ENCODE measurements at places on chromosomes 4 and X.

GRCh38 chrX:132955690-132956089, 2.7 kb downstream of the HS6ST2 start:
- no peak for DNase-seq

DNA sequence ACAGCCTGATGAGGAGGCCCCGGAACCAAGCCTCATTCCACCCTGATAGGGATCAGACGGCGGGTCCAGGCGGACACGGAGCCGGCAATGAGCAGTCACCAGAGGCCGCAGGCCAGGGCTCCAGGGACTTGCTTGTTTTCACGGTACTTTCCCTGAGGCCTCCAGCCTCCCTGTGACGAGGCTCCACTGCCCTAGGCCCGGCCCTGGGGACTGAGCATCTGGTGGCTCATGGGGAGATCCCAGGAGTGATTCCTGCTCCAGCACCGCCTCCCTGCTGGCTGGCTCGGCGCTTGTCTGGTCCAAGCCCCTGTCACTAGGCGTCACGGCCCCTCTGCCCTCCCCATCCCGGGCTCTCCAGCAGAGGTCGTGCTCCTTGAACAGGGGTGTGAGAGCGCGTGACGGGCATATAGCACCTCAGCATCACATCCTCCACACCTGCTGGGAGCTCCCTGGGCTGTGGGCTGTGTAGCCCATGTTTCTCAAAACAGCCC, 14.1 kb downstream of the HTRA3 start:
- no peak for DNase-seq

- no peak for DNase-seq
Measured at GRCh38 chr4:1960170-1960825, 48.5 kb downstream of the NELFA start.

DNA sequence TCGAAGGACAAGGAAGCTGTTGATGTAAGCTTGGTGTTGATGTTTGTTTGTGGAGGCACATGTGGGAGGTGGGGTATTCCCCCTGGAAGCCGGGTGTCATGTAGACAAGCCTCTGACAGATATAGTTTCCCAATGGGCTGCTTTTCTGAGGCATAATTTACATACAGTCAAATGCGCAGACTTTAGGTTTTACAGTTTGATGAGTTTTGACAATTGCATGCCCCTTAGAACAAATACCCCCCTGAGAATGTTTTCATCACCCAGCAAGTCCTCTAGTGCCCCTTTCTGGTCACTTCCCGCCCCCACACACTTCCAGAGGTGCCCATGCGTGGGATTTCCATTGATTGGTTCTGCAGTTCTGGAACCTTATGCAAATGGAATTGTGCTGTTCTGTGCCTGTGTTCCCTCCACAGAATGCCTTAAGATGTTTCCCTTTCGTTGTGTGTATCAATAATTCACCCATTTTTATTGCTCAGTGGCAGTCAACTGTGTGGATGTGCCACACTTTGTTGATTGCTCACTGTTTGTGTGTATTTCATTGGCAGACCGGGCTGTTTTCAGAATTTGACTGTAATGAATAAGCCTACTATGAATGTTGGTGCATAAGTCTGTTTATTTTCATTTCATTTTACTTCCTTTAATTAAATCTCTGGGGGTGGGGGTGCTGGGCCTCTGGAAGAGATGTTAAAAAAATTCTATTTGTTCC, 8.5 kb downstream of the EVC start:
- no peak for DNase-seq

DNA sequence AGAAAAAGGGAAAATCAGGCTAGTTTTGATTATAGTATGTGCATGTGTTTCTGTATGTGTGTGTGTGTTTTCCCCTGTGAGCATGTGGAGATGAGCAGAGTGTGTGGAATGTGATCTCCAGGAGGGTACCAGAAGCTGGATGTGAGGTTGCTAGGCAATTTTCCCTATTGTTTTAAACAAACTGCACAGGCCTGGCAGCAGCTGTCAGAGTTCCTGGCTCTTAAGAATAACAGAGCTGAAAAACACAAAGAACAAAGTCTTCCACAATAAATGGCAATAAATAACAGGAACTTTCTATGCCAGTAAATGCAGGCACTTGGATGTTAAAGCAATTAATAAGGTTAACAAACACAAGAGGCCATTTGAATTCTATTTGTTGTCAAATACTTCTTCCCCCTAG, 344.6 kb upstream of the CTSO start:
- DNase-seq, result no peak

DNA sequence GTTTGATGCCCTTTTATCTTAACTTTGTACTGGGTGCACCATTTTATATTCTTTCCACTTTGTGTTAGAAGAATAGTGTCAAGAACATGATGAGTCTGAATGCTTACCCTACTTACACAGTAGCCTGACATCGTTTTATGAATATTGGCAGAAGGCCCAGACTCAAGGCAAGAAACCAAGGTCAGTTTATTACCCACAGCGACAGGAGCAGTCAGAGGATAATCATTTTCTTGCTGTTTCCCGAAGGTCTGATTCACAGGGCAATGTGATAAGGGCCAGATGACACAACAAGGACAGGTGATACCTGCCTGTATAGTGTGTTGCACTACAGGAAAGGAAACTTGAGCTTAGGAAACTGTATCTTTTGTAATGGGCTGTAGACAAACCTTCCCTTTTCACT, 417.4 kb downstream of the SPOCK3 start:
- DNase-seq, result no peak

- DNase-seq, result no peak
Measured at GRCh38 chr4:89000382-89000781, 56.6 kb downstream of the FAM13A start.

DNA sequence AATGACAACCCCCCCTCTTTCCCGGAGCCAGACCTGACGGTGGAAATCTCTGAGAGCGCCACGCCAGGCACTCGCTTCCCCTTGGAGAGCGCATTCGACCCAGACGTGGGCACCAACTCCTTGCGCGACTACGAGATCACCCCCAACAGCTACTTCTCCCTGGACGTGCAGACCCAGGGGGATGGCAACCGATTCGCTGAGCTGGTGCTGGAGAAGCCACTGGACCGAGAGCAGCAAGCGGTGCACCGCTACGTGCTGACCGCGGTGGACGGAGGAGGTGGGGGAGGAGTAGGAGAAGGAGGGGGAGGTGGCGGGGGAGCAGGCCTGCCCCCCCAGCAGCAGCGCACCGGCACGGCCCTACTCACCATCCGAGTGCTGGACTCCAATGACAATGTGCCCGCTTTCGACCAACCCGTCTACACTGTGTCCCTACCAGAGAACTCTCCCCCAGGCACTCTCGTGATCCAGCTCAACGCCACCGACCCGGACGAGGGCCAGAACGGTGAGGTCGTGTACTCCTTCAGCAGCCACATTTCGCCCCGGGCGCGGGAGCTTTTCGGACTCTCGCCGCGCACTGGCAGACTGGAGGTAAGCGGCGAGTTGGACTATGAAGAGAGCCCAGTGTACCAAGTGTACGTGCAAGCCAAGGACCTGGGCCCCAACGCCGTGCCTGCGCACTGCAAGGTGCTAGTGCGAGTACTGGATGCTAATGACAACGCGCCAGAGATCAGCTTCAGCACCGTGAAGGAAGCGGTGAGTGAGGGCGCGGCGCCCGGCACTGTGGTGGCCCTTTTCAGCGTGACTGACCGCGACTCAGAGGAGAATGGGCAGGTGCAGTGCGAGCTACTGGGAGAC, 1.6 kb downstream of the PCDH10 start:
- DNase-seq, result no peak

DNA sequence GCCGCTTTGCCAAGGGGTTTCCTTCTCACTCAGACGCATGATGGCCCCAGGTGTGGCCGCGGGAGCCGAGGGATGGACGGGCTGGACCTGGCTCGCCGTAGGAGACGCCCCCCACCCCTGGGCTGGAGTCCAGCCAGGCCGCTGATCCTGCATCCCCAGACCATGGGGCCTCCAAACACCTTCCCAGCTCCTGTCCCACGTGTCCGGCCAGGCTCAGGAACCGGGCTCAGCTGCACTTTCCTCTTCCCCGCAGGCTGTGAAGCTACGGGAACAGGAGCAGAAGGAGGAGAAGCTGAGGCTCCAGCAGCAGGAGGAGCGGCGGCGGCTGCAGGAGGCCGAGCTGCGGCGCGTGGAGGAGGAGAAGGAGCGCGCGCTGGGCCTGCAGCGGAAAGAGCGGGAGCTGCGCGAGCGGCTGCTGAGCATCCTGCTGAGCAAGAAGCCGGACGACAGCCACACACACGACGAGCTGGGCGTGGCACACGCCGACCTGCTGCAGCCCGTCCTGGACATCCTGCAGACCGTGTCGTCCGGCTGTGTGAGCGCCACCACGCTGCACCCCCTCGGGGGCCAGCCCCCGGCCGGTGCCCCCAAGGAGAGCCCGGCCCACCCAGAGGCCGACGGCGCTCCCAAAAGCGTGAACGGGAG, 9.1 kb downstream of the AKAP17A start:
- no peak for DNase-seq

GRCh38 chr4:183700407-183700806, 41.3 kb downstream of the TRAPPC11 start:
- DNase-seq, result no peak

GRCh38 chr4:19650903-19651864, 600.5 kb upstream of the SLIT2 start:
- no peak for DNase-seq

DNA sequence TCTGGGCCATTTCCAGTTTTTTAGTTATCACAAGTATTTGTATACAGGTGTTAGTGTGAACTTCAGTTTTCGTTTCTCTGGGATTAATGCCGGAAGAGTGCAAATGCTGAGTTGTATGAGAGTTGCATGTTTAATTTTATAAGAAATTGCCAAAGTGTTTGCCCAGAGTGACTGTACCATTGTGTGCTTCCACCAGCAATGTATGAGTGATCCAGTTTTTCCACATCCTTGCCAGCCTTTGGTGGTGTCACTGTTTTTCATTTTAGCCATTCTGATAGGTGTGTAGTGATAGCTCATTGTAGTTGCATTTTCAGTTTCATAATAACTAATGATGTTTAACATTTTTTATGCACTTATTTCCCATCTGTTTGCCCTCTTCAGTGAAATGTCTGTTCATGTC, 18.4 kb downstream of the PLS3 start:
- DNase-seq, result no peak

- peak; percentile 20 for DNase-seq
Measured at GRCh38 chrX:129842510-129843208, 1.0 kb downstream of the ZDHHC9 start.

DNA sequence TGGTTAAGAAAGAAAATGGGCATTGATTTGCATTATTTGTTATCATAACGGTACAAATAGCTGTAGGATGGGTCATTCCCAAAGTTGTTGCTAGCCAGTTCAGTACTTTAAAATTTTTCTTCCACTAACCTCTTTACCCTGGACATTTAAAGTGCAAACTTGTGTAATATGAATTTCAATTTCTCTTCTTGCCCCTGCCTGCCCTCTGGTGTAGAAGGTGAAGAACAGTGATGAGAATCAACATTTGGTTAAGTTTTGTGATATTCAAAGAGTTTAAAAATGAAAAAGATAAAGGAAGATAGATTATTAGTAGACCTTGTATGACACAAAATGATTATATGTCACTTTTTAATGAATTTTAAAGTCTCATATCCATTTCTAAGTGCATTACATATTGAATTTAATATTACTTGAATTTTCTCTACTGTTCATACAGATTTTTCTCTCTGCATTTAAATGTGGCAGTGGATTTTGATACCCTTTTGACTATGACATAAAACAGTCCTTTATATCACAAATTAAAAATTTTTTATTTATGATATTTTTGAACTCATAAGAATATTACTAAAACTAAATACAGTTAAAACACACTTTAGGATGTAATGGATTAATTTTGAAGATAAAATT, 337.7 kb downstream of the BMPR1B start:
- no peak for DNase-seq

DNA sequence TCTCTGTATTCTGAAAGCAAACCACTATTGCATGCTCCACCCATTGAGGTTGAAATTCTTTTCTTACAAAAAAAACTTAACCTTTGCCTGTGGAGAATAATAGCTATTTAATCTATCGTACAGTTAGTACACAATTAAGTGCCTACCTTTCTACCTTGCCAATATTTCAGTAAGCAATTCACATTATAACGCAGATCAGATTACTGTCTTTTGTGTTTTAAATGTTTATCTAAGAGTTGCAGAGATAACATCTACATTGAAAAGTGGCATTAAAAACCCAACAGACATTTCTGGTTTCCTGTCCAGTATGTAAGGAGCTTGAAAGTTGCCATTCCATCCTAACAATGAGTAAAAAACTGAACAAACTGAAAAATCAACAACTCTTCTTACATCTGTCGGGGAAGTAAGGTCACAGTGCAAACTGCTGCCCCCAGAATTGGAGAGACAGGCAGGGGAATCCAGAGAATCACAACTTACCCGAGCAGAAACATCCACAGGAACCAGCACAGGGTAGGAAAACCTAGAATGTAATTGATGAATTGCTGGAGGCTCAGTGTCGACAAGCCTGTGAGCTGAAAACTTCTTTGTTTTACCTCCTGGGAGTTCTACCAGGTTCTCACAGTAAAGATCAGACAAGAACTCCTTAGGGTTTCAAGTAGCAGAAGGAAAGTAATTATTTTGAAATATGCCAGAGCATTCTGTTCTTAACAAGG, 27.3 kb upstream of the ACSL4 start:
- DNase-seq, result no peak

DNA sequence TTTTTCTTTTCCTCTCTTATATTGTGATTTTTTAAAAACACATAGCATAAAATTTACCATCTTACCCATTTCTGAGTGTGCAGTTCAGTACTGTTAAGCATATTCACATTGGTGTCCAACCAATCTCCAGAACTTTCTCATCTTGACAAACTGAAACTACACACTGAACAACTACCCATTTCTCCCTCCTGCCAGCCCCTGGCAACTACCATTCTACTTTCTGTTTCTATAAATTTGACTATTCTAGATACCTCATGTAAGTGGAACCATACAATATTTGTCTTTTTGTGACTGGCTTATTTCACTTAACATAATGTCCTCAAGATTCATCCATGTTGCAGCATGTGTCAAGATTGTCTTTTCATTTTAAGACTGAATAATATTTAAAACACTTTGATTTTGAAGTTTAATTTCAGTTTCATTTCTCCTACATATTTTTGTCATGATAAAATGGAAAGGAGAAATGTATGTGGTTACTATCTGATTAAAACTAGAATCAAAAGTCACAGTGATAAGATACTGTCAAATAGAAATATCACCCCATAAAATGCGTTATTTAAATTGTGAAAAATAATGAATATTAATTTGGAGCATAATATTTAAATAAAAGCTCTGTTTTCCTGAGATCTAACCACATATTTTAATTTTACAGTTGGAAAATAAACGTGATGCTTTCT, 122.8 kb downstream of the DIPK2B start:
- DNase-seq, result no peak

DNA sequence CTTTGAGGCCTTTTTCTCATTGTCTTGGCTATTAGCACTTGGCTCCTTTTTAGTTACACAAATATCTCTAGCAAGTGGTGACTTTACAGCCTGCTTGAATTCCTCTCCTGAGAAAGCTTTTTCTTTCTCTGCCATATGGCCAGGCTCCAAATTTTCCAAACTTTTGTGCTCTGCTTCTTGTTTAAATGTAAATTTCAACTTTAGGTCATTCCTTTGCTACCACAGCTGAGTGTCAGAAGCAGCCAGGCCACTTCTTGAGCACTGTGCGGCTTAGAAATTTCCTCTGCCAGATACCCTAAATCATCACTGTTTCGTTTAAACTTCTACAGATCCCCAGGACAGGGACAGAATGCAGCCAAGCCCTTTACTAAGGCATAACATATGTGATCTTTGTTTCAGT, 222.4 kb downstream of the FBXO8 start:
- DNase-seq, result no peak

- no peak for DNase-seq
Measured at GRCh38 chr4:78293821-78294301, 236.7 kb downstream of the FRAS1 start.

GRCh38 chr4:111454961-111455360, 690.3 kb upstream of the FAM241A start:
- no peak for DNase-seq

All from CD4-positive, alpha-beta T cell (primary cell).